Skin of body (tissue), 3 donors: ENCODE measurements at places on chromosomes 6 and 20.

- no peak for DNase-seq
These were observed 12.7 kb upstream of the SLC17A1 start for GRCh38 chr6:25844518-25844917.

GRCh38 chr6:96304997-96305396, 216.6 kb upstream of the UFL1 start:
- DNase-seq = no peak

DNA sequence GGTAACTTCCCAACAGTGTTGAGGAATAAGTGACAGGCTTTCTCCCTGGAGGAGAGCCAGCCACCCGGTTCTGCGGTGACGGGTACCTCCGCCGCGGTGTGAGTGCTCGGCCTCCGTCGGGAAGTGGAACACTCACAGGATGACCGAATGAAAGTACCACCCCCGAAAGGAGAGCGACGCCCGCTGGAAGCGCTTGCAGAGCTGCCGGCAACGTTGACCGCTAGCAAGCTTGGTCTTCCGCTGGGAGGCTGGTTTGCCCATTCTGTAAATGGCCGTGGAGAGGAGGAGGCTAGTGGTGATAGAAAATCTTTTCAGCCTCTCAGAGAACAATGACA, 614 bp upstream of the TMEM242 start:
- no peak for DNase-seq

- DNase-seq = no peak
These were observed 207.7 kb upstream of the DTNBP1 start for GRCh38 chr6:15870333-15871043.

DNA sequence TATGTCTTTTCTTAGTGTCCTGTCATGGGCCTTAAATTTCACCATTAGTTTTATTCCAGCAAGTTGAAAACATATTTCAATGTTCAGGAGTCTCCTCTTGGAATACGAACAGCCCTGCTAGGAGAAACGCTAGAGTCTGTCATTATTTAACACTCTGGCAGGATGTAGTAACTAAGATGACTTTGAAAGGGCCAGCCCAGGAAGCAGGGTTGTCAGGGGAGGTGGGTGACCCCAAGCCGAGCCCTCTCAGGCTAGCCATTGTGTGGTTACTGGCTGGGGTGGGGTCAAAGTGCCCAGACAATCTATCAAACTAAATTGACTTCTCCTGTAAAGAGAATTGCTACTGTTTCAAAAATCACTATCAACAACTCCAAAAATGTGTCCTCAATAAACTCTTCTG, 67.8 kb downstream of the LY86 start:
- DNase-seq = no peak

DNA sequence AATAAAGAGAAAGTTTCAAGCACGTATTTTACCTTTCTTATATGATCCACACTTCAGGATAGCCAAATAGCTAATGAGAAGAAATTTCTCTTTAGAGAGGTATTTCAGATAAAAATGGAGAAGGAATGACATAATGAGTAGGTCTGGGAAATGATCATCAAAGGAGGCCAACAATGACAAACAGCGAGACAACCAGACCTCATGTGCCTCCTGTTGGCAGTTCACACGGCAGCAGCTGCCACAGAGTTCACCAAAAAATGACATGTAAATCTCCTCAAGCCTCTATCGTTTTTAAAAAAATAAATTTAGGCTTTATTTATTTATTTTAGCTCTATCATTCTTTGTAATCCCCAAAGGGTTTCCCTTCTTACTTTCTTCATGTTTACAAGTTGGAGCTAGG, 47.7 kb downstream of the SLC2A12 start:
- no peak for DNase-seq

- no peak for DNase-seq
These were observed 46.6 kb downstream of the FAM50B start for GRCh38 chr6:3895805-3896204.

- DNase-seq = no peak
These were observed 680.7 kb upstream of the SLC35B3 start for GRCh38 chr6:9116026-9116425.

DNA sequence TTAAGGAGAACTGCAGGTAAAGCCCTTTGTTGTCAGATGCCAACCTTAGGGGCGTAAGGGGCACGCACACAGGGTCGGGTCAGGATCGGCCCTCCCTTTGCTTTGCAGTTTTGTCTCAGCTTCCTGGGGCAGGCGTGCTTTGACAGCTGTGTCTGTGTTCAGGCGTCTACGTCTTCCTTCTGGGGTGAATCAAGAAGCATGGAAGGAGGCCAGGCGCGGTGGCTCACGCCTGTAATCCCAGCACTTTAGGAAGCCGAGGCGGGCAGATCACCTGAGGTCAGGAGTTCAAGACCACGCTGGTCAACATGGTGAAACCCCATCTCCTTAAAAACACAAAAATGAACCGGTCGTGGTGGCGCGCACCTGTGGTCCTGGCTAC, 1.3 kb downstream of the ZGPAT start:
- DNase-seq = no peak
